ENCODE measurements at places on chromosomes 4 and X.

- no peak for DNase-seq
Observed at GRCh38 chr4:127141856-127142255, 490.9 kb upstream of the INTU start.

- DNase-seq = no peak
Observed at GRCh38 chr4:121794505-121795188, 6.5 kb upstream of the EXOSC9 start.

DNA sequence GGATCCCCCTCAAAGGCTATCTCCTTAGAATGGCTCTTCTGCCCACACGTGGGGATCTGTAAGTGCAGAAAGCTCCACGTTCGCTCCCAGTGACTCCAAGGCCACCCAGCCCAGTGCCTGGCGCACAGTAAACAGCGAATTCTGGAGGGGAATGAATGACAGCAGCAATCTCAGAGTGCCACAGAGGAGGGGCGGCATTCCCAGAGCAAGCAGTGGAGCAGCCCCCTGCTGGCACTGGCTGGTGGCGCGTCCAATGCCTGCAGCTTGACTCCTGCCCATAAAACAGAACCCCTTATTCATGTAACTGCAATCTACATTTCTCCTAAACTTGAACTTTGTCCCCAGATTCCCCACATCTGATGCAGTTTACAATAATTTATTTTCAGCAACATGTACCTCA is 6.9 kb upstream of the HELT start:
- DNase-seq = no peak

- DNase-seq = no peak
Observed at GRCh38 chr4:185656467-185656931, 121.2 kb upstream of the PDLIM3 start.

Measured in activated T-cell treated with anti-CD3 and anti-CD28 coated beads for 24 hours (primary cell).